ENCODE measurements at places on chromosomes 1 and 21. TPM values are rescaled to one million over a fixed set of nuclear protein-coding genes. Genes with fewer than 3 reads are reported as not detected.

The LCE2B gene
- not detected for total RNA-seq

GRCh38 chr21:16509476-16509875, 779.7 kb downstream of the USP25 start:
- H3K27me3 ChIP-seq = no peaks in the 10 kb centered on the region
- H3K4me1 ChIP-seq = peaks cover 3% of the 10 kb centered on the region
- no peak for DNase-seq
- H3K27ac ChIP-seq = no peak overlapping the region

DNA sequence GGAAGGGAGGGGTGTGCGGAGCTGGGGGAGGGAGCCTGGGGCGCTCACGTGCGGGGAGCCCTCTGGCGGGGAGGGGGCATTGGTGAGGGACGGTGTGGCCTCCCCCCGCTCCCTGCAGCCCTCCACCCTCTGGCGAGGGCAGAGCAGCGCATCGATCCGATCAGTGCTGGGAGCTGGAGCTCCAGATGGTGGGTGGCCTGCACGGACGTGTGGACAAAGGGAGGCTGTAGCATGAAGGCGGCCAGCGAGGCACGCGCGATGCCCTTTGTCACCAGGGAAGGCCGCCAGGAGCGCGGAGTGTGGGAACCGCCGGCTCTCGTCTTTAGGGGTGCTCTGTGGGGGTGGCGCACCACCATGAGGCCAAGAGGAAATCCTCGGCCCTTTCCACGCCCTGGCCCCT, 5.4 kb upstream of the HES5 start:
- no peak overlapping the region for H3K4me3 ChIP-seq
- no peak overlapping the region for H3K27ac ChIP-seq
- no peaks in the 10 kb centered on the region for H3K4me1 ChIP-seq
- H3K36me3 ChIP-seq = no peaks in the 10 kb centered on the region
- no peak for DNase-seq

DNA sequence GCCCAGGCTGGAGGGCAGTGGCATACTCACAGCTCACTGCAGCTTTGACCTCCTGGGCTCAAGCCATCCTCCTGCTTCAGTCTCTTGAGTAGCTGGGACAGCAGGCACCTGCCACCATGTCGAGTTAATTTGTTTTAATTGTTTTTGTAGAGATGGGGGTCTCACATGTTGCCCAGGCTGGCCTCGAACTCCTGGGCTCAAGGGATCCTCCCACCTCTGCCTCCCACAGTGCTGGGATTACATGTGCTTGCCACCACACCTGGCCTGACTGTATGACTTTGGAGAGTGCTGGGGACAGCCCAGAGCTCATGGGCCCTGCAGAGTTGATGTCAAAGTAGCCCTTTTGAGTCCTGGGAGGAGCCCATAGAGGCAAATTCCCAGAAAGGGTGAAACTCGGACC, 1.8 kb downstream of the OBSCN start:
- H3K27ac ChIP-seq = no peak overlapping the region
- no peak for DNase-seq
- H3K4me1 ChIP-seq = peaks cover 5% of the 10 kb centered on the region
- H3K4me3 ChIP-seq = no peak overlapping the region

DNA sequence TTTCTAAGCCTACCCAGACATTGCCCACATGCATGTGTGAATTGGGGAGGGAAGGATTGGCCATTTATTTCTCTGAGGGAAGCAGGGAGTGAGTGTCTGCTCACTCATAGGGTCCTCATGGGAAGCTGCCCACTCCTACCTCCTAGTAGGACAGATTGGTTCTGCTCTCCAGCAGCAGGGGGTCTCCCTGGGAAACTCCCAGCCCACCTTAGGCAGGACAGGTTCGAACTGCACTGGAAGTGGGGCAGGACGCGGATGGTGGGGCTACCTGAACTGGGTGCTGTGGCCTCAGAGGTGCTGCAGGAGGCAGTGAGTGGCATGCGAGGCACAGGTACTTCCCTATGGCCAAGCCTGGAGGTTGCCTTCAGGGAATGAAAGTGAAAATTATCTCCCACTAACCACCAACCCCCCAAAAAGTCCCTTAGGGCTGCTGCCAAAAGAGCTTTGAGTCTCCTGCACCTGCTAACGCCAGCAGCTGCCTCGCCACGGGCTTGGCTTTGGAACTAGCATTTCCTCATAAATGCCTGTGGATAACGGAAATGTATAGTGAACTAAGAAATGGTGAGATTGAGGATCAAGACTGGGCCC, 157.0 kb upstream of the COA6 start:
- no peak for DNase-seq
- no peaks in the 10 kb centered on the region for H3K36me3 ChIP-seq
- no peak overlapping the region for H3K27ac ChIP-seq
- no peak overlapping the region for H3K4me3 ChIP-seq
- H3K4me1 ChIP-seq = no peaks in the 10 kb centered on the region
- H3K27me3 ChIP-seq = no peaks in the 10 kb centered on the region

GRCh38 chr1:199046618-199047017, 407.8 kb downstream of the PTPRC start:
- no peak for DNase-seq
- H3K36me3 ChIP-seq = no peaks in the 10 kb centered on the region
- no peaks in the 10 kb centered on the region for H3K27me3 ChIP-seq
- H3K27ac ChIP-seq = no peak overlapping the region
- H3K4me3 ChIP-seq = no peak overlapping the region
- no peaks in the 10 kb centered on the region for H3K4me1 ChIP-seq

DNA sequence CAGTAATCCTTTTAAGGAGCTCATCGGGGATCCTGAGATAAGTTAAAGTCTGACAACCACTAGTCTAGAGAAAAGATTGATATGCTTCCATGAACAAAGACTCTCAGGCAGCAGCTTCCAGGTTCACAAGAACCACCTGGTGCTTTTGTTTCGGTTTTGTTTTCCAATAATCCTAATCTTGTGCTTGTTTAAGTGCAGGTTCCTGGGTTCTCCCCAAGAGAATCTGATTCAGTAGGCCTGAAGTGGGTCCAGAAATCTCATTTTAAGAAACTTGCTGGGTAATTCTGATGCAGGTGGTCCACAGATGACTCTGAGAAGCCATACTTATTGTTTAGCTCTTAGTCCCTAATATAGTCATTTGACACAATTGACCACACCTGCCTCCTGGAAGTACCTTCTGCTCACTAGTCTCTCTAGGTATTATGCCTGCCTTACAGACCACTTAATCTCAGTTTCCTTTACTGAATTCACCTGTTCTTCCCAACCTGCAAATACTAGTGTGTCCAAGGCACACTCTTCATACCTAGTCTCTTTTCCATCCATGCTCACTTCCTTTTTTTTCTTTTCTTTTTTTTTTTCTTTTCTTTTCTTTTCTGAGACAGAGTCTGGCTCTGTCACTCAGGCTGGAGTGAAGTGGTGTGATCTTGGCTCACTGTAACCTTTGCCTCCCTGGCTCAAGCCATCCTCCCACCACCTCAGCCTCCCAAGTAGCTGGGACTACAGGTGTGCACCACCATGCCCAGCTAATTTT, 20.5 kb upstream of the FRRS1 start:
- no peak overlapping the region for H3K27ac ChIP-seq
- H3K4me1 ChIP-seq = no peaks in the 10 kb centered on the region
- no peaks in the 10 kb centered on the region for H3K27me3 ChIP-seq
- no peaks in the 10 kb centered on the region for H3K36me3 ChIP-seq

- H3K4me3 ChIP-seq = no peak overlapping the region
- H3K36me3 ChIP-seq = no peaks in the 10 kb centered on the region
- no peak overlapping the region for H3K27ac ChIP-seq
These were observed 3.2 kb downstream of the LRRC42 start for GRCh38 chr1:53949023-53949990.

GRCh38 chr1:109906160-109906838, 4.3 kb upstream of the CSF1 start:
- H3K36me3 ChIP-seq = no peaks in the 10 kb centered on the region
- no peaks in the 10 kb centered on the region for H3K27me3 ChIP-seq
- H3K4me3 ChIP-seq = no peak overlapping the region

DNA sequence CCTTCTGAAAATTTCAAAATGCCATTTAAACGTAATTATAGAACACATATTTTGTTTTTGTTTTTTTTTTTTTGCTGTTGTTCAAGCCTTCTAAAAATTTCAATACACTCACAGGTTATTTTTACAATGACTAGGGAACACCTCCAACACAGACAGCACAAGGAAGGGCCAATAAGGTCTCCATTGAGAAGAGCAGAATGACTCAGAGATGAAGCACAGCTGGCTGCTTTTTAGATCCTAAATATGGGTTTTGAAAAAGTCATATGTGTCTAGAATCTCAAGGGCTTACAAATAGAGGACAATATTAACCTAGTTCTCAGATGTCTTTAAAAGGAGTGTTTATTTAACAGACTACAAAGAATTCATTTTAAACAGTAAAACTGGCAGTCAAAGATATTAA, 104.6 kb downstream of the NEGR1 start:
- no peaks in the 10 kb centered on the region for H3K4me1 ChIP-seq
- no peaks in the 10 kb centered on the region for H3K27me3 ChIP-seq
- DNase-seq = no peak
- H3K36me3 ChIP-seq = no peaks in the 10 kb centered on the region
- no peak overlapping the region for H3K27ac ChIP-seq
- H3K4me3 ChIP-seq = no peak overlapping the region

The NUDT17 gene
- 2.6 TPM for total RNA-seq

The TMEM269 gene
- total RNA-seq = 0.60 TPM

DNA sequence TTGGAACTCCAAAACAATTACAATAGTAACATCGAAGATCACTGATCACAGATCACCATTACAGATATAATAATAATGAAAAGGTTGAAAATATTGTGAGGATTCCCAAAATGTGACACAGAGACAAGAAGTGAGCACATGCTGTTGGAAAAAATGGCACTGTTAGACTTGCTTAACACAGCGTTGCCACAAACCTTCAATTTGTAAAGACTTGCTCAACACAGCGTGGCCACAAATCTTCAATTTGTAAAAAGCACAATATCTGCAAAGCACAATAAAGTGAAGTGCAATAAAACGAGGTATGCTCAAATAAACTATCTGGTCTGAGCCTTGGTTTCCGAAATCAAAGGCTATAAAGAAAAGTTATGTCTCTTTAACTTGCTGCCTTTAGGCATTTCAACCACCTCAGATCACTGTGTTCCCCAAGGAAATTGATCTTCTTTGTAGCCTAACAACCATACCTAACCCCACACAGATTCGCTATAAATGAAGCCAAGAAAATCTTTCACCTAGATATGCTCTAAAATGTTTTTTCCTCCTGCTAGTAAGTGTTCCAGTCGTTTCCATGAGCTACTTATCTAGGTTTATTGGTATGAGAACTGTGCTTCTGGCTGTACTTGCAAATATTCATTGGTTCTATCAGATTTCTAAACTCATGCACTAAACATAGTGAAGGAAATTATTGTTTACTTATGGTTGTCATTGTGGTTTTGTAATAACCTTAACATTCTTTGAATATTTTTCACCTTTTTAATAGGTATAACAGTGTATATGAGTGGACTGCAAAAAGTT, 13.1 kb upstream of the LPGAT1 start:
- H3K27ac ChIP-seq = no peak overlapping the region
- H3K27me3 ChIP-seq = no peaks in the 10 kb centered on the region
- H3K36me3 ChIP-seq = no peaks in the 10 kb centered on the region
- no peaks in the 10 kb centered on the region for H3K4me1 ChIP-seq
- no peak for DNase-seq

DNA sequence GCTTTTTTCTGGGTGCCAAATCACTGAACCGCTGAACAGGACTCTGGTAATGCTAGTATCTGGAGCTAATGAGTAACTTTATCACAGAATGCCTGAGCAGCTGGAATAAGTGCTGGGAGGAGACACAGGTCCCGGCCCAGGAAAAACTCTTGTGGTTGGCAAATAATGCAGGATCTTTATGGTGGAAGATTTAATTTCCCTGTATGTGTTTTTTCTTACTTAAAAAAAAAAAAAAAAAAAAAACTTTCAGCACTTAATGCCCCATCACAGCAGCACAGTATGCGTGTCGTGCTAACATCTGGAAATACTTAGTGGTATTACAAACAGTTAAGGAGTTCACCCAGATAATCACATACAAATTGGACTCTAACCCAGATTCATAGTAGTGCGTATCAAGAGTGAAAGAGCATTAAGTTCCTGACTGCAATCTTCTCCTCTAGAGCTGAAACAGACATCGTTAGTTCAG, 220.7 kb downstream of the TOMM20 start:
- H3K27ac ChIP-seq = no peak overlapping the region
- no peak for DNase-seq
- H3K4me3 ChIP-seq = no peak overlapping the region

GRCh38 chr1:9115351-9116205, 13.3 kb downstream of the GPR157 start:
- no peak for DNase-seq
- H3K36me3 ChIP-seq = no peaks in the 10 kb centered on the region
- no peaks in the 10 kb centered on the region for H3K27me3 ChIP-seq
- H3K27ac ChIP-seq = no peak overlapping the region
- no peak overlapping the region for H3K4me3 ChIP-seq

DNA sequence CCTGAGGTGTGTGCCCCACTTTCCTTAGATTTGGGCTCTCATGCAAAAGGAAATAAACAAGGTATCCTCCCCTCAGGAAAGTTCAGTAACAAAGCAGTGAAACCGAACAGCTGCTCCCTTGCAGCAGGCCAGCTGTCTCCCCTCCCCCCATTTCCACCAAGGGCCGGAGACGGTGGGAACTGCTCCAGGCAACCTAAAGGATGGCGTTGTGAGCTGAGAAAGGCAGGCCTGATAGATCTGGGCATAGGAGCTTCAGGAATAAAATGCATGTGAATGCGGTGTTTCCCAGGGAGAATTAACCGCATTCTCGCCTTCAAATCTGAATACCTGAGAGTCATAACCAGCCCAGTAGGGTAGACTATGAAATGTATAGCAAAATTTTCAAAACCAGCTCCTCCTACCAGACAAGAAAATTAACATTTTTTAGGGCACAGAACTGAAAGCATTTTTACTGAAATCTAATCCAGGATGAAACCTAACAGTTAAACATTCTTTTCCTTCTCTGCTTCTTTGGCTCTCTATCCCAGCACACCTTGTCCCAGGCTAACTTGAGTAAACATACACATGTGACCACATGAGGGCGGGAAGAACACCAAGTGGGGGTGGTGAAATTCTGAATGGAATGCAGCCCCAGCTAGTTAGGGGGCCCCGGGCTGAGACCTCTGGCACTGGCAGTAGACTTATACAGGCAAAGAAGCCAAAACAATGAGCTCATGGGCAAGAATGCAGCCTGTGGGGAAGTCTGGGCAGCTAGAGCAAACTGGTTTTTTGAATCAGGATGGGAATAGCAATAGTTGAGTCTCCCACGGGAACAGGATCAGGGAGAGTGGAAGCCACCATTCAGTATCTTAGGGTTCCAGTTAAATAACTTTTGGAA, 11.5 kb downstream of the MCL1 start:
- DNase-seq = peak; percentile 85
- H3K4me3 ChIP-seq = peak overlapping the region; percentile 27

GRCh38 chr1:74502858-74503257, 9.6 kb downstream of the LRRC53 start:
- no peak overlapping the region for H3K27ac ChIP-seq
- H3K27me3 ChIP-seq = no peaks in the 10 kb centered on the region
- DNase-seq = no peak
- no peak overlapping the region for H3K4me3 ChIP-seq

GRCh38 chr1:174764191-174764590, 235.6 kb upstream of the CACYBP start:
- H3K36me3 ChIP-seq = no peaks in the 10 kb centered on the region
- H3K4me3 ChIP-seq = no peak overlapping the region
- H3K4me1 ChIP-seq = no peaks in the 10 kb centered on the region
- no peak overlapping the region for H3K27ac ChIP-seq
- DNase-seq = no peak
- no peaks in the 10 kb centered on the region for H3K27me3 ChIP-seq

Measured in ovary (tissue), 10 donors.